BJ (cell line): ENCODE measurements at places on chromosomes 11 and 22.

- no peak for DNase-seq
Measured at GRCh38 chr11:115290893-115291292, 213.3 kb downstream of the CADM1 start.

DNA sequence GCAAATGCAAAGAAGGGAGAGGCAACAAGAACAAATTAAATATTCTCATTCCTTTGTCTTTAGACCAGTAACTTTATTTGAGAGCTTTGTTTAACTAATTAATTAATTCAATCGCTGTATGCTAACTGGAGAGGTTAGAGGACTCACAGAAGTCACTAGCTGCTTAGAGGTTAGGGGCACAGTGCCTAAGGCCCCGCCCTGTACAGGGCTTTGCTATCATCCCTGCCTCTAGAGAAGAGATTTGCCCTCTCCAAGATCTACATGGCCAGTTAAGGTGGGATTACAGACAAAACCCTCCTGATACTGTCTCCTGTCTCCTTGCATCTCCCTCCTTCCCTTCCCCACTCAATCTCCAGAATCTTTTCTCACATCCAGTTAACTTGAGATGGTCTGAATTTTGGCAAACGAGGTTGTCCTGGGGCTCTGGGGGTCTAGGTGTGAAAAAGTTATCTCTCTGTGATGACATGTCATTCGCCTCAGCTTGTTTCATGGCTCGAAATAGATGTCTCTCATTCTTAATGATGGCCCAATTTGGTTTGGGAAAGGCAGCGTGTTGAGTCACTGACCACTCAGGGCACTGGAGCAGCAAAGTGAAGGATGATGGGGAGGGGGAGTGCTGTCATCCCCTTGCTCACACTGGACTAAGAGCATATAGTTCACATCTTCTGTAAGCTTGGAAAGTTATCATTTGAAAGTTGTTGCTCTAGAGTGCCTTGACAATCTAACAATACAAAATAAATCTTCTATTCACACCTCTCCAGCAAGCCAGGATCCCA lies 190.9 kb downstream of the KIRREL3 start:
- no peak for DNase-seq

DNA sequence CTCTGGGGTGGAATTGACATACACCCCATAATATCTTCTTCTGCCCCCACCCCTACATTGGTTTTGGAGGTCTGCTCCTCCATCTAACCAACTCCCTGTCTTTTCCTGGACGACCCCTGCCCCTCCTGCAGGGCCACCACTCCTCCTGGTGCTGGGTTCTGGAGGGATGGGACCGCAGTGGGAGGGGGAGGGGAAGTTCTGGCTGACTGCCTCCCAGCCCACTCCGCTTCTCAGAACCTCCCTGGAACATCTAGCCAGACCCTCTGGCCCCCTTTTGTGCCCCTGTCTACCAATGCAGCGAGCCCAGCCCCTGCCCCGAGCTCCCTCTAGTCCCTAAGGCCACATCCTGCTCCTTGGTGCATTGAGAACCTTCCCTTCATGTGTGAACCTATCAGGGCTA lies 1.2 kb downstream of the MYRF start:
- DNase-seq, result no peak

DNA sequence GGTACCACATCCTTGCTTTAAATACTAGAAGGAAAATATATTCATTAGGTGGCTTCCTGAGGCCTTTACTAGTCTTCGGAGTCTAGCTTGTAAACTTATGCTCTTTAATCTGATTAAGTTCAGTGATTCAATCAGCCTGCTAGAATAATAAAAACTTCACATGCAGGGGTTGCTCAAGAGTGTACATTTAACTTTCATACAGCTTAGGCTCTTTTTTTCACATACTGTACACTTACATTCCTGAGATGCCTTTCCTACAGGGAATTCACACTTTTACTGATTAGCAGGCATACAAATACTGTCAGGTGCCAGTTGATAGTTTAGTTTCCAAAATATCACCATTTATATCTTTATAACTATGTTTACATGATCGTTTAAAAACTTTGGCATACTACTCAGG lies 3.2 kb upstream of the ANO5 start:
- no peak for DNase-seq

GRCh38 chr11:120013325-120014250 lies 124.3 kb downstream of the TRIM29 start:
- DNase-seq, result no peak

DNA sequence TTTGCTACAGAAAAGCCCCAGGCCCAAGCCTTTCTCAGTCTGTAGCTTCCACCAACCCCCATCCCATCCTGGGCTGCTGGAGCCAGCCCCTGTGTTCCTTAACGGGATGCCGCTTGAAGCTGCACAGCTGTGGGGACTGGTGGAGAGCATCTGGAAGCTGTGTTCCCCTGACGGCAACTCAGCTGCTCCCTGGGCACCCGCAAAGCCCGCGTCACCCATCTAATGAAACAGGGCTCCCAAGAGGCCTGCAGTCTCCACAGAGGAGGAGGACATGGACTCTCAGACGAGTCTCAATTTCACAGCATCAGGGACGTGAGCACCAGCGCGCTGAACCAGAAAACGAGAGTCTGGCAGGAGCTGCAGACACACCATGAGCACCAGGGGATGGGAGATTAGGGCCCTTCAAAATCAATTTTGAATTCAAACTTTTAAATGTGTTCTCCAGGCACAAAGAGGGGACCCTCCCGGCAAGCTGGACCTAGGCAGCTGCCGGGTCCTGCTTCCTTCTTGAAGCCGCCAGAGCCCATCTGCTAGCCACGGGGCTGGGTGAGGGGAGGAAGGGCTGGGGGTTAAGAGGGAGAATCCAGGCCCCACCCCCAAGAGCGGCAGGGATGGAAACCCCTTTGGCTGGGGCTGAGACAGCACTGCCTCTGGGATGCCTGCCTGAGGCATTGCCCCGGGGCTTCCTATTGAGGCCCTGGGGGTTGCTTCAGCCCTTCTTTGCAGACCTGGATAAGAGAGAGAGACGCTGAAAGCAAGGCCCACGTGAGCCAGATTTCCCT lies 21.0 kb downstream of the LMO1 start:
- DNase-seq, result no peak

GRCh38 chr11:13954591-13954990 lies 7.9 kb upstream of the SPON1 start:
- DNase-seq, result no peak

GRCh38 chr11:70024773-70025045 lies 53.4 kb upstream of the ANO1 start:
- no peak for DNase-seq

- peak; percentile 46 for DNase-seq
Measured at GRCh38 chr11:68412593-68413475, 47.7 kb upstream of the PPP6R3 start.

- no peak for DNase-seq
Measured at GRCh38 chr11:9003573-9004182, at the start of gene NRIP3. NRIP3 (minus strand) TSS chr11:9004001; CDS start chr11:9003935, 66 bp downstream.

- no peak for DNase-seq
Measured at GRCh38 chr11:113531575-113532451, 56.6 kb upstream of the DRD2 start.

- DNase-seq, result no peak
Measured at GRCh38 chr22:44732017-44732561, 20.3 kb upstream of the ARHGAP8 start.

GRCh38 chr11:80388536-80388935 lies 947.7 kb upstream of the TENM4 start:
- no peak for DNase-seq

GRCh38 chr11:82303671-82304070 lies 430.0 kb downstream of the FAM181B start:
- no peak for DNase-seq

DNA sequence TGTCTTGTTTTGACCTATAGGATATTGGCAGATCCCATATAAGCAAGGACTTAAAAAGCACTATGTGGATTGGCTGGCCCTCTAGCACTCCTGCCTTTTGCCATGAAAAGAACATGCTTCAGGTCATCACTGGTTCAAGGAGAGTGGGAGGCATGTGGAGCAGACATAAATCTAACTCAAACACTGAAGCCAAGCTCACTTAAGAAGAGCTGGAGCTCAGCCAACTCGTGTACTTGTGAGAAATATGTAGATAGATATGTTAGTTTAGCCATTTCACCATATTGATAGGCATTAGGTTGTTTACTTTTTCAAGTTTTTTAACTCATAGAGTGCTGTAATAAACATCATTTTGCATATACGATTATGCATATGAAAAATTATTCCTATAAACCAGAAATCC lies 19.9 kb upstream of the BBOX1 start:
- no peak for DNase-seq

DNA sequence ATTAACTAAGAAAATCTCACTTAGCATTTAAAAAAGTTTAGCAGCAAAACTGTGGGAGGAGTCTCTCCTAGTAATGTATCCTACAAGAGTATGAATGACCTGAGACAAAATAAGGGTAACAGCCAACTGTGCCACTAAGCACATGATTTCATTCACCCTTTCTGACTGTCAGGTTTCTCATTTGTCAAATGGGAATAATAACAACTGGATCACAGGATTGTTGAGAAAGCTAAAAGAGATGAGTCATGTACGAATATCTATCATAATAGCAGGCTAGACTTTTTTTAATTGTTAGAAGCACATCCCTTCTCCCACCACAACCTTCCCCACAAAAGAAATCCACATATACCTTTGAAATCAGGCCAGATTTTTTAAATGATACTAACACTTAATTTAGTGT lies 39.5 kb downstream of the MTMR2 start:
- no peak for DNase-seq

DNA sequence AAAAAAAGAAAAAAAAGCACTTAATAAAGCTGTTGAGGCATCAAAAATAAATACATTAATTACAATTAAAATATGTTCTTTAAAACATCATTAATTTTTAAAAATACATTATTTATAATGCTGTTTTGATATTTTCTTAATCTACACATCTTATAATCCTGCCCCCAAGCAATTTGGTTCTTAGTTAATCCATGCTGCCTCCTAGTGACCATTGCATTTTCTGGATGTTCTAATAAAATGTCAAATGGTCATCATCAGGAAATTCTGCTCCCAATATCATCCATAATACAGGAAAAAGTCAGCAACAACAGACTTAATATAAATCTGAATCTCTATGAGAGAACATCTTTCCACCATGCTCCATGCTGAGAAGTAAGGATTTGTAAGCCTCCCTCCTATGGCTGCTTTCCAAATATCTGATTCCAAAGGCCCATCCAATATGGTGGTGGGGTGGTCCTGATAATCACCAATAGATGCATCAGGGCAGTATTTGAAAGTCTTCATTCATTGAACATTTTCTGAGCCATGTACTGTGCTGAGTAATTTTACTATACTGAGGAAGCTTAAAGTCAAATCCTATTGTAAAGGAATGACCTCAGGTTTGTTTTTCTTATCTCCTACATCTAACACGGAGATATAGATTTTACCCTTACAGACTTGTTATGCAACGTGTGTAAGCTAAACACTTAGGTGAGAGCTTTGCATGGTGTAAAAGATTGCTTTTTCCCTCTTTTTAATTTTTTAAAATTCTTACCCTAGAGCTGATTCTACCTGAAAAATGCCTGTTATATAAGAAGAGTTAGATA lies 124.7 kb upstream of the BMAL1 start:
- DNase-seq, result no peak

GRCh38 chr11:12016246-12016645 lies 7.8 kb upstream of the DKK3 start:
- DNase-seq, result no peak

DNA sequence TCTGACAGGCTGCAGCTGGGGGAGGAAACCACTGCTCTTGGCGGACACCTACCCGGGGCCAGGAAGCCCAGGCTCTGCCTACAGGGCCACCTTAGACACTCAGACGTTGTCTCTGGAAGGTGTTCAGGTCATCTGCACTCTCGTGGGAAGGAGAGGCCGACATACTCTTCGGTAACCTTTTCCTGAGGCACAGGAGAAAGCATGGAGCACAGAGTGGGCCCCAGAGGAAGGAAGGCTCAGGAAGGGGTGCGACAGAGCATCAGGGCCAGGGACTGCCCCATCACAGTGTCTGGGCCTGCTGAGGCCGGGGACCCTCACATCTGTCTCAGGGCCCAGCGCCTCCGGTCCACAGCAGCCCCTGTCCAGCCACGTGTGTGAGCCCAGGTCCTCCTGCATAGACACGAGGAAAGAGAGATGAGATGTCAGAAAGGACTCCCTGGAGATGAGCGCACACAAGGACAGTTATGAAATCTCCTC lies 18.2 kb upstream of the TUB start:
- no peak for DNase-seq
